ENCODE measurements at places on chromosomes 16 and 17.

GRCh38 chr17:6366221-6366666, 68.7 kb downstream of the AIPL1 start:
- no peak for DNase-seq
- H3K4me3 ChIP-seq: no peak overlapping the region
- peaks cover 64% of the 10 kb centered on the region for H3K27me3 ChIP-seq
- peaks cover 10% of the 10 kb centered on the region for H3K4me1 ChIP-seq

DNA sequence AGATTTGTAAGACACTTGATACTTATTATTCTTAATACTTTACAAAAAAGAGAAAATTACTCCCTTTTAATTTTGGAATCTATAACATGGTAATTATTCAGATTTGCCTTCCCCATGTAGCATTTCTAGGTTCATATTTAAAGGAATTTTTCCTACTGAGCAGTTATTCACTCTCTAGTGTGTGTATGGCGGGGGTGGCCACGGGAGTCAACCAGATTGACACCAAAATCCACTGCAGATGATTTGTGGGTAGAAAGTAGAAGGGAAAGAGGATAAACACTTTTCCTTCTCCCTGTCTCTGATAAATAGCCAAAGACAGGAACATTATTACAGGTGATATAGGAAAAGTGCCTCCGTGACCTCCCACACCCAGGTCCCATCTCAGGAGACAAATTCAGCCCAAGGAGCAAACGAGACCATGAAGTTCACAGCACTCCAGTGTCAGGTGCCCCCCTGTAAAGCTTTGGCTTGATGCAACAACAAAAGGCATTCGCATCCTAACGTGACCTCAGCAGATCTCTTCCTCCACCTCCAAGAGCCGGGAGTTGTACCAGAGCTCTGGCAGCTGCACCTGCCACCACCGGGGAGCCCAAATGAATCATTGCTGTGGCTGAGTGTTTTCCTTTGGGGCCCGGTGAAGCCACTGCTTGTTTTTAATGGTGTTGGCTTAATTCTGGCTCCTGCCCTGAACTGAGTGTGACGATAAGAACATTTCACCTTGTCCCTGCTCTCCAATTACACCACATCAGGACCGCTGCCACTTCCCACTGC, 92.7 kb upstream of the NOL11 start:
- no peak overlapping the region for H3K4me3 ChIP-seq
- DNase-seq: no peak
- peaks cover 15% of the 10 kb centered on the region for H3K36me3 ChIP-seq
- no peak overlapping the region for H3K27ac ChIP-seq
- H3K4me1 ChIP-seq: peaks cover 5% of the 10 kb centered on the region

- peak overlapping the region; percentile 94 for H3K4me3 ChIP-seq
- peaks cover 20% of the 10 kb centered on the region for H3K36me3 ChIP-seq
- peak; percentile 18 for DNase-seq
- H3K4me1 ChIP-seq: peaks cover 49% of the 10 kb centered on the region
These were observed 992 bp downstream of the NLRC3 start for GRCh38 chr16:3576211-3576610.

GRCh38 chr17:63701868-63702720, 2.2 kb upstream of the LIMD2 start:
- no peaks in the 10 kb centered on the region for H3K27me3 ChIP-seq
- peaks cover 60% of the 10 kb centered on the region for H3K4me1 ChIP-seq
- peak; percentile 78 for DNase-seq
- peaks cover 47% of the 10 kb centered on the region for H3K36me3 ChIP-seq
- H3K27ac ChIP-seq: peak overlapping the region; percentile 97

DNA sequence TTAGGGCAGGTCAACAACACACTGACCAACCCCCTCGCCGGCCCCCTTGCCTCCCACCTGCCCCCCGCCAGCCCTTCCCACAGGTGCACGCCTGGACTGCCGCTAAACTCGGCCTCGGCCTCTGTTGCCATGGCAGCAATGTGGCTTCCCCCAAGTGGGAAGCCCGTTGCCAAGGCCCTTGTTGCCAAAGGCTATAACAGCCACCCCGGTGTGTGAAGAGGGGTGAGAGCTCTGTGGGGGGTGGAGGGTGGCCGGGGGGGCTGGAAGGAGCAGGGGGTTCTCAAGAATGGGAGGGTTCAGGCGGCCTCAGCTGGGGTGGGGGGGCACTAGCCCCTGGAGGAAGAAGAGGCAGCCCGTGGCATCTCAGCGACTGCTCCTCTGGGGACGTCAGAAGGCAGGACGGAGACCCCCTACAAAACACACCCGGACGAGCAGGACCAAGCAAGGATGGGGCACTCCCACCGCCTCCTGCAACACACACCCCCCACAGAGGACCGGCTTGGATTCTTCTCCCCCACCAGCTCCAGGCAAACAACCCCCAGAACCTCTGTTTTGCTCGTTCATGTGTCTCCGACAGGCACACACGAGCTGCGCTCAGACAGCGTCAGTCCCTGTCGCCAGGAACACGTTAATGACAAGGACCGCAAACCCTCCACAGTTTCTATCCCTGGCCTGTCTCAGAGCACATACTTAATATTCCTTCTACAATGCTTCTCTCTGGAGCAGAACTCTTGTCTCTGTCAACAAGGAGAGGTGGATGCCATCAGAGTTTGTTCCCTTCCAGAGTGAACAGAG, 55.7 kb downstream of the ABR start:
- no peak for DNase-seq
- peaks cover 6% of the 10 kb centered on the region for H3K27me3 ChIP-seq
- H3K4me3 ChIP-seq: no peak overlapping the region
- peaks cover 6% of the 10 kb centered on the region for H3K4me1 ChIP-seq

- H3K4me1 ChIP-seq: peaks cover 18% of the 10 kb centered on the region
- no peaks in the 10 kb centered on the region for H3K27me3 ChIP-seq
- DNase-seq: no peak
- no peak overlapping the region for H3K4me3 ChIP-seq
These were observed 24.2 kb downstream of the CASKIN2 start for GRCh38 chr17:75490953-75491649.

- H3K4me1 ChIP-seq: peaks cover 26% of the 10 kb centered on the region
- peak overlapping the region; percentile 98 for H3K27ac ChIP-seq
- H3K4me3 ChIP-seq: peak overlapping the region; percentile 99
- peaks cover 10% of the 10 kb centered on the region for H3K36me3 ChIP-seq
- DNase-seq: peak; percentile 61
These were observed 740 bp upstream of the ATP6V0D1 start for GRCh38 chr16:67481561-67482232.

- no peak overlapping the region for H3K27ac ChIP-seq
- H3K36me3 ChIP-seq: no peaks in the 10 kb centered on the region
- no peaks in the 10 kb centered on the region for H3K27me3 ChIP-seq
- DNase-seq: no peak
- no peaks in the 10 kb centered on the region for H3K4me1 ChIP-seq
These were observed 18.6 kb downstream of the CDH16 start for GRCh38 chr16:66899945-66900710.

DNA sequence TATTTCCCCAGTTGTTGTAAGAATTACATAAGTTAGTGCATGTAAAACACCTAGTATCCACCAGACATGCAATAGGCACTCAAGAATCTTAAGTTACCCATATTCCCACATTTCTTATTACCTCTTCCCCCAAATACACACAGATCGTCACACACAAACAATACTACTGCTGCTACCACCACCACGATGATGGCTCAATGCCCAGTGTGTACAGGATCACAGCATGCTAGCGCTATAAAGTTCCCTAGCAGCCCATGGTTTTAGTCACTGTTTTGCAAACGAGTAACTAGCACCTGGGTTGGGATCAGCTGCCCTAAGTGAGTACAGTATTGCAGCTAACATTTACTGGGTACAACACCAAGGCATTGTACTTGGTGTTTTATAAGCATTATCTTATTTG, 411.7 kb downstream of the UTP18 start:
- H3K4me1 ChIP-seq: no peaks in the 10 kb centered on the region
- DNase-seq: no peak
- H3K4me3 ChIP-seq: no peak overlapping the region
- no peaks in the 10 kb centered on the region for H3K36me3 ChIP-seq

GRCh38 chr17:48804936-48805411, 12.1 kb downstream of the TTLL6 start:
- peak; percentile 68 for DNase-seq
- H3K36me3 ChIP-seq: no peaks in the 10 kb centered on the region
- H3K27me3 ChIP-seq: peaks cover 12% of the 10 kb centered on the region
- no peak overlapping the region for H3K4me3 ChIP-seq
- H3K27ac ChIP-seq: no peak overlapping the region

DNA sequence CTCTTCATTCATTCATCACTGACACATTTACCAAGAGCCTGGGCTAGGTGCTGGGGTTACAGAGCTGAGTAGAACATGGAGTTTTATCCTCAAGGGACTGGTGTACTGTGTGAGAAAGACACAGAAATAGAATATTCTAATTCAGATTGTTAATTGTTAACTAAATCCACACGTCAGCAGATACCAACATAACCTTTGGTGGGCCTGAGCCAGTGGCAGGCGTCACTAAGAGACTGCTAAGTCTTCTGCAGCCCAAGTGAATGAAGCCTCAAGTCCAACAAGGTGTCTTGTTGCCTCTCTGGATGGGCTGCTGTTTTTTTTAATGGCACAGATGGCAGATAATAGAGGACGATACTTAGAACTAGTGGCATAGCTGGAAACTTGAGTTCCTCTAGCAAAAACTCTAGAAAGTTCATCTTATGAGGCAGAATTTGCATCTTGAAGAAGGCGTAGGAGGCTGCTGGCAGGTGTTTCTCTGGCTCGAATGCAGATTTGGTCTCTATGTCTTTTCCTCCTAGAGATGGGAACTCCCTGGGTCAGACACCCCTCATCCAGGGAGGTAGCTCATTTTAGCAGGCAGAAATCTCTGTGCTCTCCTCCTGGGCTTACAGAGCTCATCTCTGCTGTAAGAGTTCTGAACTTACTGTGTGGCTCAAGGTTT, 179.5 kb downstream of the NTN1 start:
- no peak for DNase-seq
- no peak overlapping the region for H3K4me3 ChIP-seq
- peaks cover 8% of the 10 kb centered on the region for H3K4me1 ChIP-seq

- peak; percentile 61 for DNase-seq
- H3K4me3 ChIP-seq: peak overlapping the region; percentile 99
- no peaks in the 10 kb centered on the region for H3K27me3 ChIP-seq
- H3K27ac ChIP-seq: peak overlapping the region; percentile 72
- H3K4me1 ChIP-seq: peaks cover 44% of the 10 kb centered on the region
These were observed 811 bp upstream of the MAP2K3 start for GRCh38 chr17:21283482-21284318.

DNA sequence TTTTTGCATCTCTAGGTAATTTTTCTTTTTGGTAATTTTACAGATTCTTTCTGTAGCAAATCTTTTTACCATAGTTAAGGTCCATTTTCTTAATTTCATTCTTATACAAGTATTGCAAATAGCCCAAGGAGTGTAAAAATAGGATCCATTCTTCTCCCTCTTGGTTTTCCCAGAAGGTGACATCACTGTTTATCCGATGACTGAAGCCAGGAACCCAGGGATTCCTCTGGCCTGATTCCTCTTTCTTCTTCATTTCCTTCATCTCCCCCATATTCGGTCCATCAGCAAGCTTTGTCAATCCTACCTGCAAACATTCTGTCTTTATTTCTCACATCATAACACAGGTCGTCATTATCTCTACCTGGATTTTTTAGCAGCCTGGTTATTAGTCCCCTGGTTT, 5.3 kb downstream of the RBBP6 start:
- peak overlapping the region; percentile 11 for H3K4me3 ChIP-seq
- H3K4me1 ChIP-seq: peaks cover 55% of the 10 kb centered on the region

GRCh38 chr16:74607310-74607961, 522 bp upstream of the GLG1 start:
- peak overlapping the region; percentile 97 for H3K4me3 ChIP-seq
- no peaks in the 10 kb centered on the region for H3K27me3 ChIP-seq
- DNase-seq: no peak
- H3K36me3 ChIP-seq: peaks cover 20% of the 10 kb centered on the region
- peaks cover 44% of the 10 kb centered on the region for H3K4me1 ChIP-seq
- H3K27ac ChIP-seq: peak overlapping the region; percentile 90

DNA sequence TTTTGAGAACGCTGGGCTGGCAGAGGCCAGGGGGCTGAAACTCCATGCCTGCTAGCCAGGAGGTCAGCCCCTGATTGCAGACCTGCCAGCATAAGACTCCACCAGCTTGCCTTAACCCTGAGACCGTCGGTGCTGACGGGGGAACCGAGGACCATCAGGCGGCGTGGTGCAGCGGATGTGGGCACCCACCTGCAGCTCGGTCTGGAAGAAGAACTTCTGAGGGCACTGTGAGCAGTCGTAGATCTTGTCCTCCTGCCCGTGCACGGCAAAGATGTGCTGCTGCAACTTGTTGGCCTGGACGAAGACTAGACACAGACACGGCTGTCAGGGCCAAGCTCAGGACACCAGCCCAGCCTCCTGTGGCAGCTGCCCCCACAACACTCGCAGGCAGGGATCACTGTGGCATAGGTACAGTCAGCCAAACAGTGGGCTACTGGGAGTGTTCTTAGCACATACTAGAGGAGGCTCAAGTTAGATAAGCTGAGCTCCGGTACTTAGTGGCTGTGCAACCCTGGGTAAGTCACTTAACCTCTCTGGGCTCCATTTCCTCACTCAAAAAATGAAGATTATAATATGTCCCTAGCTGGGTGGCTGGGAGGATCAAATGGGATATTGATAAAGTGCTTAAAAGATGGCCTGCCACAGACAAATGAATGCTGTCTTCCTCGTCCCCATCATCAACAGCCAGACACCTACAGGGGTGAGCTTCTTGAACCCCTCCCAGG, 150.0 kb downstream of the C16orf78 start:
- no peaks in the 10 kb centered on the region for H3K27me3 ChIP-seq
- H3K36me3 ChIP-seq: no peaks in the 10 kb centered on the region
- H3K4me3 ChIP-seq: no peak overlapping the region

DNA sequence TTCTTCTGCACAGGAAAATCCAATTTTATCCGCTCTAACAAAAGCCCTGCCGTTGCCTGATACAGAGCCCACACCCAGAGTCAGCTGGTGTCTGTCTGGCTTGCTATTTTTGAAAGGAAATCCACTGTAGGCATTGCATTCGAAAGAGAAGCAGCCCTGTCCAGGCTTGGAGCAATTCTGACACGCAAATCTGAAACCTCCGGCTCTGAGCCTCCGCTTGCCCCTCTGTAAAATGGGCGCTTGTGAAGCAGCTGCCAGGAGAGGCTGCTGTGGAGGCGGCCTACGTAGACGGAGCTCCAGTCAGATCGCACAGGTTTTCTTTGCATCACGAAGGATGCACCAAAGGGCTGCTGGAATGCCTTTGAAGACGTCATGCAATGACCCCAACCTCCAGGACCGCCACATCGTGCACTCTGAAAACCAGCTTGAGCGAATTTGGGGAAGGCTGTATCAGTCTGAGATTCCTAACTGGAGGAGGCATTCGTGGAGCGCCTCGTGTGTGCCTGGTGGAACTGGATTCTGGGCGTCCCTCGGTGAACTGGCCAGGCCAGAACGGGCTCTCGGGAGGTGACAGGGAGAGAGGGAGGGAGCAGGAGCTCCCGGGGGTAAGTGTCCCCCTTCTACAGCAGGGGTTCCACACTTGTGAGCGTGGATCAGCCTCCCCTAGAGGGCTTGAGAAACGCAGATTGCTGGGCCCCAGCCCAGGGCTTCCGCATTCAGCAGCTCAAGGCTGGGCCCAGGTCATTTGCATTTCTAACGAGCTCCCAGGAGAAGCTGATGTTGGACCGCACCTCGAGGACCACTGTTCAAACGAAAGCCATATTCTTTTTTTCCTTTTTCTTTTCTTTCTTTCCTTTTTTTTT, 215.5 kb downstream of the MRTFB start:
- peak overlapping the region; percentile 72 for H3K27ac ChIP-seq
- DNase-seq: peak; percentile 31
- peak overlapping the region; percentile 61 for H3K4me3 ChIP-seq
- peaks cover 5% of the 10 kb centered on the region for H3K27me3 ChIP-seq

All from activated naive CD8-positive, alpha-beta T cell treated with anti-CD3 and anti-CD28 coated beads for 36 hours (primary cell).